Neural crest cell (in vitro differentiated cells): ENCODE measurements at places on chromosomes 11 and 22. TPM values are rescaled to one million over a fixed set of nuclear protein-coding genes. Genes with fewer than 3 reads are reported as not detected.

Gene PANX3
- total RNA-seq: not detected in 2 replicates

Gene MS4A3
- not detected in 2 replicates for total RNA-seq

Gene CHADL
- 0.61 and 1.8 TPM in 2 replicates for total RNA-seq

Gene HORMAD2
- not detected in 2 replicates for total RNA-seq

Gene GPR83
- total RNA-seq: 0.30 and 0.34 TPM in 2 replicates

Gene ANO9
- total RNA-seq: not detected in 2 replicates
